ENCODE measurements at places on chromosomes 7 and 10.

DNA sequence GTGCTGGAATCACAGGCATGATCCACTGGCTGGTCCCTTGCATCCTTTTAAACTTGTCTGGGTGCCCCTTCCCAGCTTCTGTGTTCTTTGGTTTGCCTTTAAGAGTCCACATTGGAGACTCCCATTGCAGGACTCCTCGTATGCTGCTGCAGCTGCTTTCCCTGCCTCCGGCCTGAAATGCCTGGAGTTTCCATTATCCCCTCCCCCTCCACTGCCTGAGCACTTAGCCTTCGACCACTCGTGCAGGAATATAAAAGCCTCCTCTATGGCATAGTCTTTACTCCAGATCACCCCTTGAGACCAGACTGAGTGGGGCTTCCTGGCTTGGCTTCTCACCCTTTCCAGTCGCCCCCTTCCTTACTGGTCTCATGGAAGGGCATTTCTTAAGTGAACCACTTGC, 80.2 kb downstream of the RHOBTB1 start:
- DNase-seq = no peak

DNA sequence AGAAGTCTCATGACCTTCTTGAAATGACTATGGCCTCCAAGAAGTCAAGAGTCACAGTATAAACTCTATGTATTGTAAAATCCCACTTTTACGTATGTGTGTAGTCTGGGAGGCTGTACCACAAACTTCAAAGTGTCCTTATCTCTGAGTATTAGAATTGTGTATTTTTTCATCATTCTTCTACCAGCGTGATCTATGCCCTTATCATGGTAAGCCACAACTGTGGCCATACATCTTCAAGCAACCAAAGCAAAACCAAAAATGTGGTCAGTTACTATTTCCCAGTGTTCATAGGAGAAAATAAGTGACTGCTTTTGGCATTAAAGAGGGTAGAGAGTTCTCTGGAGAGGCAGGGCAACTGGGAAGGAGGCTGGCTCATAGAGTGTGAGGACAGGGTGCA, 42.8 kb downstream of the SPOCK2 start:
- DNase-seq = no peak

DNA sequence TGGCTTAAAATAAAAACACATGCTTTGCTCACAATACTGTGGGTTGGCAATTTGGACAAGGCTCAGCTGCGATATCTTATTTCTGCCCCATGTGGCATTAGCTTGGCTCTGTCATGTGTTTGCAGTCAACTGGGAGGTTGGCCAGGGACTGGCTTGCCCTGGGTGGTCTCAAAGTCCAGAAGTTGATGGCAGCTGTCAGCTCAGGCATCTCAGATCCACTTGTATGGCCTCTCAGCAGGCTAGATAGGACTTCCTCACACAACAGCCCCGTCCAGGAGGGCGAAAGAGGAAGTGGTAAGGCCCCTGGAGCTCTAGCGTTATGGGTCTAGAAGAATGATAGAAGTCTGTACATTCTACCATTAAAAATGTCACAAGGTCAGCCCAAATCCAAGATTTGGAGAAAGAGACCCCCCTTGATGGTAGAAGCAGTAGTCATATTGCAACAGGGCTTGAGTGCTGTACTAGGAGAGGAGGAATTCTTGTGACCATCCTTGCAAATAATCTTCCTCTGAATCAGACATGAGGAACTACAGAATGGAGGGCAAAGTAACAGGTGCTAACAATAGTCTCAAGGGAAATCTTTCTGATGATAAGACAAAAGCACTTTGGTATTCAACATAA, 166.2 kb downstream of the FAM107B start:
- no peak for DNase-seq

GRCh38 chr10:130483691-130484467, 347.7 kb downstream of the GLRX3 start:
- no peak for DNase-seq

GRCh38 chr7:133331861-133332260, 79.0 kb downstream of the EXOC4 start:
- no peak for DNase-seq

GRCh38 chr10:117631276-117632145, 89.0 kb downstream of the EMX2 start:
- no peak for DNase-seq

- DNase-seq = no peak
Measured at GRCh38 chr7:42690794-42691639, 220.9 kb downstream of the C7orf25 start.

GRCh38 chr7:12993025-12993424, 305.6 kb downstream of the ARL4A start:
- no peak for DNase-seq

DNA sequence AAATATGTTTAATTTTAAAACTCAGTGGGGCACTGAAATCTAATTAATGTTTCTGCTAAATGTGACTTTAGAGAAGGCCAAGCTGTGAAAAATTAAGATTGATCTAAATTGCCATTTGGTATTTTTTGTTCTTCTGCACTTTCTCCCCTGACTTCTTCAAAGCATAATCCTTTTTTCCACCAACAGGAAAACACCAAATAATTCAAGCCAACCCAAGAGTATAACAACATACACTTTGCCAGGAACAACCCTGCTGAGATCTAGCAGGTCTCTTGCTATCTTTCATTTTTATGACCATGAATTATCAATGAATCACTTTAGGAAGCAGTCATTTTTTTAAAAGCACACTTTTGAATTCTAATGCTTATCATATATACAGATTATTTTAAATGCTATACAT, 100.1 kb downstream of the USP6NL start:
- DNase-seq = no peak

DNA sequence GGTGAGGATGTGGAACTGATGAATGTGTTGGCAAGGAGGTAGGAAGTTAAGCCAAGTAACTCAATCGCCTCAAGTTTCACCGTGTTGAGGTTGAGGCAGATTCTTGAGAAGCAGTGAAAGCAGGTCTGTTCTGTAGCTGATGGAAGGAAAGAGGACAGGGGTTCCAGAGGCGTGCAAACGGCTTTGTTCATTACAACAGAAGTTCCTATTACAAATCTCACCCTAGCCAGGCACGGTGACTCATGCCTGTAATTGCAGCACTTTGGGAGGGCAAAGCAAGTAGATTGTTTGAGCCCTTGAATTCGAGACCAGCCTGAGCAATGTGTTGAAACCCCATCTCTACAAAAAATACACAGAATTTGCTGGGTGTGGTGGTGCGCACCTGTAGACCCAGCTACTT, 36.9 kb upstream of the PTF1A start:
- no peak for DNase-seq

DNA sequence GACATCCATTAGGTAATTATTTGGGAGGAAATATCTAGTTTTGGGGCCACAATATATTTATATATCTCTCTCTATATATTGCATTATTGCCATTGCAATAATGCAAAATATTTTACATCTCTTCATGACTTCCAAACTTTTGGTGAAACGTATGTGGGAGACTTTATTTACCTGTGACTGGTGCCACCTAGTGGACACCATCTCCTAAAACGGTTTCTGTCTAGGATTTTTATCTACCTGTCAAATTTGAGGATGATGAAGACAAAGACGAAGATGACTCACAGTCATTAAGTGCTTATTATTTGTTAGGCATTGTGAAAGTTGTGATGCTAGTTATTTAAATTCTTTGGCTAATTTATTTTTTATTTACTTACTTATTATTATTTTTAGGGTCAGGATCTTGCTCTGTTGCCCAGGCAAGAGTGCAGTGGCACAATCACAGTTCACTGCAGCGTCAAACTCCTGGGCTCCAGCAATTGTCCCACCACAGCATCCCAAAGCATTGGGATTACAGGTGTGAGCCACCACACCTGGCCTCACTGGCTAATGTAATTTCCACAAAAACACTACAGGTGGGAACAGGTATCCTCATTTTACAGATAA, 18.7 kb upstream of the CBLL1 start:
- DNase-seq = no peak

- DNase-seq = no peak
Measured at GRCh38 chr10:117000580-117000979, 4.4 kb downstream of the SHTN1 start.

- no peak for DNase-seq
Measured at GRCh38 chr10:132532179-132532578, 5.4 kb upstream of the INPP5A start.

- no peak for DNase-seq
Measured at GRCh38 chr10:33461295-33461640, 126.8 kb upstream of the NRP1 start.

DNA sequence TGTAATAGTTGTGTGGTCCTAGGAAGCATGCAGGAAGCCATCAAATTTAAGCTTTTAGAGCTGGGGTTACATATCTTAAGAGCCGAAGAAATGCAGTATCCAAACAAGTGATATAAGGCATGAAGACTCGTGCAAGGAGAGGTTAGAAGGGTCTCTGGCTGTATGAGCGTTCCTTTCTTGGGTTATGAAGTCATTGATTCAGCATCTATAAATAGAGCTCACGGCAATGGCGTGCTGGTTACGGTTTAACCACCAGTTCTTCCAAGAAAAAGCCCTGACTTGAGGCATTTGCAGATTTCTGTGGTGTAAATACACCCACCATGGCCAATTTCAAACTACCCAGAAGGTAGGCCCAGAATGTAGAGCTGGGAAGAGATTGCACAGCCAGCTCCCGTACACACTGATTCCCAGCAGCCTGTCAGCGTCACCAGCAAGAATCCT, 72.0 kb upstream of the KAT6B start:
- DNase-seq = no peak

GRCh38 chr10:104582602-104582951, 58.5 kb upstream of the SORCS3 start:
- DNase-seq = no peak

- DNase-seq = no peak
Measured at GRCh38 chr7:114973147-114973546, 51.3 kb downstream of the MDFIC start.

- no peak for DNase-seq
Measured at GRCh38 chr10:110404825-110405224, 92.9 kb upstream of the DUSP5 start.

- DNase-seq = no peak
Measured at GRCh38 chr7:81500631-81501030, 269.2 kb downstream of the HGF start.

DNA sequence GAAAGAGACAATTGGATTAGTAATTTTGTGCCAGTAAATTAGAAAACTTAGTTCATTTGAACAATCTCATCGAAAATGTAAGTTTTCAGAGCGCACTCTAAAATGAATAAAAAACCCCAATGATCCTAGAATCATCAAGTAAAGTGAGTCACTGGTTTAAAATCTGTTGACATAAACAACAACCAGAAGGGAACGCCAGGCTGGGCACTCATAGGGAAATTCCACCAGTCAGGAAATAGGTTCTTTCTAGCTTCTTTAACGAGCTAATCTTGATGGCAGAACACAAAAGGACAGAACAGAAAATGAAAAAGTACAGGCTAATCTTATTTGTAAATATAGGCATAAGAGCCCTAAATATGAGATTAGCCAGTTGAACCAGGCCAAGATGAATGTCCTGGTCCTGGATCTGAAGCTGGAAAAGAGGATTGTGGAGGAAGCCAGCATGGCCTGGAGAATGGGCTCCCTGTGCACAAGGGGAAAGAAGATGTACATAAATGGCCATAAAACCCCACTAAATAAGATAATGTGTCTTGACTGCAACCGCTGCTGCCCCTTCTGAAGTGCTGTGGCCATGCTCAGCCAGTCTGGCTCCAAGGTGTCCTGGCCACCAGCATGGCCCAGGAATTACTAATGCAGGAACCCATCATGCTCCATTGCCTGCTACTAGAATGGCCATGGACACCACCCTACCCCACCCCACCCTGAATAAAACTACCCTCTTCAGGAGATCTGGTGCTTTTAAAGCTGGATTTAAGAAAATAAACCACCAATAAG, 114.0 kb downstream of the WDFY4 start:
- no peak for DNase-seq

DNA sequence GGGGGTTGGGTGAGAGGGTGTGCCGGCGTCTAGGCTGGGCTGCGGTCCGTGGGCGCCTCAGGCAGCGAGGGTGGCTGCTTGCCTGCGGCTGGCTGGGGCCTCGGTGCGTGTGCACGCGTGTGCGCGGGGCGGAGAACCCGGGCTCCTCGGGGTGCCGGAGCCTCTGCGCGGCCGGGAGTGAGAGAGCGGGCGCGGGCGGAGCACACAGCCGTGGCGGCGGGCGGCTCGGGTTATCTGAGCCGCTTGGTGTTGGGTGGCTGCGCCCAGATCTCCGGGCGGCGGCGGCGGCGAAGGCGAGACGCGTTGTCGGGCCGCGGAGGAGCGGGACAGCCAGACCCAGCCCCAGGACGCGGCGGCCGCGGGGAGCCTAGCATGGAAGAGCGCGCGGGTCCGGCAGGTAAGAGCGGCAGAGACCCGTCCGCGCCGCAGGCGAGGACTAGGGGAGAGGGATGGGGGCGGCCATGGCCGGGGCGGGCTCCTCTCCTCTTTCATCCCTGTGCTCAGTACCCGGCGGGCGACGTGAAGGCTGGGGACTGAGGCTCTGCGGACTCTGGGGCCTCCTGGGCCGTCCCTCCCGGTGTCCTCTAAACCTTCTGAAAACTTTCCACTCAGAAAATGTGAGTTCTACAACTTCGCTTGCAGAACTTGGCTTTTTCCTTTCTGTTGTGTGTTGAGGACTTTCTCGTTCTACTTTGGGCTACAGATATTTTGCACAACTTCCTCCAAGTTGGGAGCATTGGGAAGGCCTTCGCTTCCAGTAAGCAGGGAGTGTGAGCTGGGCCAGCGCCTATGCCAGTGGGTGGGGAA, 9.8 kb upstream of the PAX2 start:
- DNase-seq = no peak

DNA sequence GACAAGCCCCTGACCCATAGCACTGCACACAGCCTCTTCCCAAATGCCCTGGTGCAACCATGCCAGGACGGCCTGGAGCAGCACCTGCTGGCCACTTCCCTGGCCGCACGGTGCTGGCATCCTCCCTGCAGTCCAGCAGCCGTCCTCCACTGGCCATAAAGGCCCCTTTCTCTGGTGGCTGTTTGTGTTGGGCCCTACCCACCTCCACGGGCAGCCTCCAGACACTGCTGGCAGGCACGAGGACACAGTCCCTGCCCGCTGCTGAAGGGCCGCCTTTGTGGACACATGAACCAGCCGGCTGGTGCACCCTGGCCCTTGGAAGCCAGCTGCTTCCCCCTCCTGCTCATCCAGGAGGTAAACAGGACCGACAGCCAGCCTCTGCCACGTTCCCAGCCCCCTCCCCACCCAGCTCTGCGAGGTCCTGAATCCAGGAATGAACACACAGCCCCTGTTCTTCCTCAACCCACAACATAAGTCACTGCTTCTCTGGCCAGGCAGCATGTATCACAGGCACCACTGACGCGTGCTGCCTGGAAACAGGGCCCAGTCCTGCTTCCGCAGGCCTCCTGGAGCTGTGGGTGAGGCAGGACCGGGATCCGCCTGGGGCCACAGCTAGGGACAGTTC, 43.8 kb downstream of the SPOCK2 start:
- peak; percentile 82 for DNase-seq

DNA sequence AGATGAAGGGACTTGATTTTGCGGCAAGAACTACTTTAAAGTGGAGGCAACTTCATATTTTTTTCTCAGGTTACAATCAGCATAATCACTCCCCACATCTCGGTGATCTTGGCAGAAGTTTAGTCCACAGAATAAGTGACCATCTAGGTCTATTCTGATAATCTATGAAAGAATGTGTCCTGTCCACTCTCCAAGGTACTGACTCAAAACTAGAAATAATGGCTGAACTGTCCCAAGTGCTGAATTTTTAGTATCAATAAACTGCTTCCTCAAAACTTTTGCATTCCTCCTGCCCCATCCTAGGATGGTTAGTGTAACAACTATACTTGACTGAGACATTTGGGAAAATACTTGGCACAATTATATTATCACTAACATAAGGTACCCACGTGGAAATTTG, 10.9 kb upstream of the CHRM2 start:
- DNase-seq = no peak
